DMS79 treated with DMSO at 0.1 percent for 48 hours (cell line): ENCODE measurements at places on chromosomes 13 and 19.

- DNase-seq, result no peak
Measured at GRCh38 chr13:94608586-94608985, 6.9 kb downstream of the GPR180 start.

DNA sequence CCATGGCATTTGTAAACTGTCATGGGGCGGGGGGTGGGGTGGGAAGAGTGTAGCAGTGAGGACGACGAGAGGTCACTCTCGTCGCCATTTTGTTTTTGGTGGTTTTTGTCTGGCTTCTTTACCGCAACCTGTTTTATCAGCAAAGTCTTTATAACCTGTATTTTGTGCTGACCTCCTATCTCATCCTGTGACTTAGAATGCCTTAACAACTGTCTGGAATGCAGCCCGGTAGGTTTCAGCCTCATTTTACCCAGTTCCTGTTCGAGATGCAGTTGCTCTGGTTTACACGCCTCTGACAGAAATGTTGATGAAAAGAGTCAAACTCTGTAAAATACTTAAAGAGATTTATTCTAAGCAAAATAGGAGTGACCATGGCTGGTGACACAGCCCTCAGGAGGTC is 852.0 kb downstream of the DACH1 start:
- DNase-seq, result no peak

DNA sequence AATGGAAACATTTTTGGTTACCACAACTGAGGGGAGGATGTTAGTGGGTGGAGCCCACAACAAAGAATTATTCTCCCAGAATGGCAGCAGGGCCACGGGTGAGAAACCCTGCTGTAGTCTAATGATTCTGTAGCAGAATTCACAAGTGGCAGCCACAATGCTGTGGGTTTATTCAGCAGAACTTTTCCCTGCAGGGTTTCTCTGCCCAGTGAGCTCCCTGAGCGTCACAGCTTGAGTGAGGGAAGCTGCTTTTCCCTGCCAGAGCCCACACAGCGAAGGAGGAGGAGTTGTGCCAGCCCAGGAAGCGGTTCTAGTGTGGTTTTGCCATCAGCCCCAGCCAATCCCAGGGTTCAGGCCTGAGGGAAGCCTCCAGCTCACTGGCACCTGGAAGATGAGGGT is 4.4 kb downstream of the ATP12A start:
- no peak for DNase-seq

DNA sequence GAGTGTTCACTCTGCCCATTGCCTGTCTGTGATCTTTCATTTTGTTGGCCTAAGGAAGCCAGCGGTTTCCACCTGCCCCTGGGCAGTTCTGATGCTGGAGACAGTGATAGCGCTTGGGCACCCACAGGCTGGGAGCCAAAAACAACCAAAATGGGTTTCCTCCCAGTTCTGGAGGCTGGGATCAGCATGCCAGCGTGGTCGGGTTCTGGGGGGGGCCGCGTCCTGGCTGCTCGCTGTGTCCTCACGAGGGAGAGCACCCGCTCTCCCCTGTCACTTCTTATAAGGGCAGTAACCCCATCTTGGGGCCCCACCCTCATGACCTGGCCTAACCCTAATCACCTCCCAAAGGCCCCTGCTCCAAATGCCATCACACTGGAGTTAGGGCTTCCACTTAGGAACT is 67.9 kb downstream of the RAB20 start:
- DNase-seq, result no peak

DNA sequence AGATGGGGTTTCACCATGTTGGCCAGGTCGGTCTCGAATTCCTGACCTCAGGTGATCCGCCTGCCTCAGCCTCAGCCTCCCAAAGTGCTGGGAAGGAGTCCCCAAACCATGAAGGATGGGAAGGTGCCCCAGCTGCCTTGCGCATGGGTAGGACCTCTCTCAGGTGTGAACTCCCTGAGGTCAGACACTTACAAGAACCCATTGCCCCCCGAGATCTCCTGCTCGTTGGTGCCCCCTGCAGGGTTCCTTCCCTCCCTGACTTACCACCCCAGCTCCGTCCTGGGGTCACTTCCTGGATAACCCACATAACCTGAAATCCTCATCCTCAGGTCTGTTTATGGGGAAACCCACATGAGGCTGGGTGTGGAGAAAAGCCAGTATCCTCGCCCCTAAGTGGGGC is 41.7 kb downstream of the UNC13A start:
- DNase-seq, result no peak
